ENCODE measurements at places on chromosomes 3 and 15. TPM values are rescaled to one million over a fixed set of nuclear protein-coding genes. Genes with fewer than 3 reads are reported as not detected.

GRCh38 chr15:100244796-100245486, 96.8 kb downstream of the ADAMTS17 start:
- no peaks in the 10 kb centered on the region for H3K36me3 ChIP-seq
- DNase-seq: no peak
- H3K4me3 ChIP-seq: no peak overlapping the region
- H3K27me3 ChIP-seq: no peaks in the 10 kb centered on the region
- H3K4me1 ChIP-seq: no peaks in the 10 kb centered on the region
- H3K27ac ChIP-seq: no peak overlapping the region

DNA sequence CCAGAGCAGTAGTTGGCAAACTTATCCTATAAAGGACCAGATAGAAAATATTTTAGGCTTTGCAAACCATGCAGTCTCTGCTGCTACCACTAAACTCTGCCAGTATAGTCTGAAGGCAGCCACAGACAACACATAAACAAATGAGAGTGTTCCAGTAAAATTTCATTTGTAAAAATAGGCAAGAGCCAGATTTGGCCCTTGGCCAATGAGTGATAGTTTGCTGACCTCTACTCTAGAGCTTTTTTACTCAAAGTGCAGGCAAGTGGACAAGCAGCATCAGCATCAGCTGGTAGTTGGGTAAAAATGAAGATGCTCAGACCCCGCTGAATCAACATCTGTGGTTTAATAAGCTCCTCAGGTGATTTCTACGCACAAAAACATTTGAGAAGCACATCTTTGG, 269.8 kb downstream of the NTRK3 start:
- H3K4me1 ChIP-seq: no peaks in the 10 kb centered on the region
- no peaks in the 10 kb centered on the region for H3K36me3 ChIP-seq
- no peak for DNase-seq

DNA sequence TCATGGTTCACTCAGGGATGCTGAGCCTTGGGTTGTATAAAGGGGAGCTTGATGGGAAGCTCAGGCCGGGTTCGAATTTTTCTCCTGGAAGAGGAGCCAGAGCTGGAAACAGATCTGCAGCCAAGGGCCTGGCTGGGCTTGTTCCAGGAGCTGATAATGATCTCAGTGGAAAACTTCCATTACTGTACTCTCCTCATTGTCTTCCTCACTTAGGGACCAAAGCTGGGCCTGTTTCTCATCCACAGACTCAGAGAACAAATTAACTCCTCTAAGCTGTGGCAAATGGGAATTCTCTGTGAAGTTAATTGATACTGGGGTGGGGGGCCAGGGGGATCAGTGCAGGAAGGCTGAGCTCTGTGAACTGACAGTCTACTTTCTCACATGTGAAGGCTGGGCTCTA, 92.0 kb downstream of the PRICKLE2 start:
- H3K27ac ChIP-seq: no peak overlapping the region
- no peaks in the 10 kb centered on the region for H3K27me3 ChIP-seq
- H3K4me1 ChIP-seq: no peaks in the 10 kb centered on the region
- DNase-seq: no peak

GRCh38 chr3:6771171-6771570, 89.7 kb upstream of the GRM7 start:
- no peaks in the 10 kb centered on the region for H3K36me3 ChIP-seq
- no peak for DNase-seq
- no peaks in the 10 kb centered on the region for H3K27me3 ChIP-seq
- no peak overlapping the region for H3K27ac ChIP-seq
- H3K4me1 ChIP-seq: no peaks in the 10 kb centered on the region

DNA sequence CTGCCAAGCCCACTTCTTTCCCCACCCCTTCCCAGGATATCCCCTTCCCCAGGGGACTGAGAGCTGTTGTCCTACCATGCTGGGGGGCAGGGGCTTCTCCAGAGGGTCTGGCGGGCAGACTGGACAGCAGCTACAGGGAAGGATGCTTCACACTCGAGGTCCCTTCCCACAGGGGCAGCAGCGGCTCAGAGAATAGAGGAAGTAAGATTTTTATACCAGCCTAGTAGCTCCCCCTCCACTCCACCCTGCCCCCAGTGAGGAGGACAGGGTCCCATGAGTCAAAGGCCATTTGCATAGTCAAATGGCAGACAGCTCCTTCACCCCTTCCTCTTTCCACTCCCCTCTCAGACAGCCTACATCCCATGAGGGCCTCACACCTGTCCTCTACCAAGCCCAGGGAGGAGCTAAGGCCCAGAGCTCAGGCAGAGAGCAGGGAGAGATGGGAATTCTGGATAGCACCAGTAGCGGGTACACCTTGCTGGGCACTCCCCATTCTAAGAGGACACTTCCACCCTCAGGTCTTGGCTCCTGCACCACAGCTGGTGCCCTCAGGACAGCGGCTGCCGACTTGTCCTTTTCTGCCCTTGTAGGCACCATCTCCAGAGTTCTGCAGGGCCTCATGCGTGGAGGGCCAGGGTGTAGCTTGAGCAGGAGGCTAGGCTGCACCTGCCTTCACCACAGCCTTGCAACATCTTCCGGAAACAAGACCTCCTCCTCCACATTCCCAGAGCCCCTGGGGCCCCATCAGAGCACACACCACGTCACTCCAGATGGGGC, at the start of gene TLR9:
TLR9 (minus strand) TSS at position 194 of the 777 bp plus-strand sequence; CDS start at position 78, 116 bp downstream.
- no peak for DNase-seq
- H3K27me3 ChIP-seq: no peaks in the 10 kb centered on the region
- peaks cover 19% of the 10 kb centered on the region for H3K36me3 ChIP-seq

DNA sequence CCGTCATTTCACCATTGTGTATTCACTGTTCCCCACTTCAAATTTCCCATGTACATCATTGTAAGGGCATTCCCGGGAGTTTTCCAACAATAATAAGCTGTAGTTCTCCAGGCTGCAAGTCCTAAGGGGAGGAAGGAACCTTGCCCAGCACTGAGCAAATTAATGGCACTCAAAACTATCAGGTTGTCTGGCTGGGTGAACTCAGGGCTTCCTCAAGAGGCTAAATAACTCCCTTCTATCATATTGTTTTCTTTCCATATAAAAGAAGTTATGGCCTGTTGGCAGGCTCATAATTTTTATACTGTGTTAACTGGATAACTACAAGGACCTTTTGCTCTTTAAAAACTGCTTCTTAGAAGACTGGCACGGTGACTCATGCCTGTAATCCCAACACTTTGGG, 71.4 kb downstream of the SEMA6D start:
- DNase-seq: no peak
- H3K27me3 ChIP-seq: no peaks in the 10 kb centered on the region
- H3K36me3 ChIP-seq: no peaks in the 10 kb centered on the region
- H3K4me1 ChIP-seq: no peaks in the 10 kb centered on the region
- no peak overlapping the region for H3K4me3 ChIP-seq
- H3K27ac ChIP-seq: no peak overlapping the region

Gene CCR1
- not detected for total RNA-seq

- no peak for DNase-seq
- H3K4me3 ChIP-seq: no peak overlapping the region
- H3K27ac ChIP-seq: no peak overlapping the region
- H3K36me3 ChIP-seq: no peaks in the 10 kb centered on the region
- H3K27me3 ChIP-seq: no peaks in the 10 kb centered on the region
These were observed 99.2 kb upstream of the MEIS2 start for GRCh38 chr15:37199545-37199944.

- H3K36me3 ChIP-seq: no peaks in the 10 kb centered on the region
- H3K27me3 ChIP-seq: peaks cover 26% of the 10 kb centered on the region
- H3K4me3 ChIP-seq: no peak overlapping the region
- no peaks in the 10 kb centered on the region for H3K4me1 ChIP-seq
- no peak overlapping the region for H3K27ac ChIP-seq
These were observed 191.9 kb upstream of the TSC22D2 start for GRCh38 chr3:150216041-150216811.

- H3K27ac ChIP-seq: no peak overlapping the region
- DNase-seq: no peak
- no peaks in the 10 kb centered on the region for H3K4me1 ChIP-seq
- no peaks in the 10 kb centered on the region for H3K27me3 ChIP-seq
- no peaks in the 10 kb centered on the region for H3K36me3 ChIP-seq
These were observed 256.5 kb downstream of the SHQ1 start for GRCh38 chr3:72591522-72592421.

DNA sequence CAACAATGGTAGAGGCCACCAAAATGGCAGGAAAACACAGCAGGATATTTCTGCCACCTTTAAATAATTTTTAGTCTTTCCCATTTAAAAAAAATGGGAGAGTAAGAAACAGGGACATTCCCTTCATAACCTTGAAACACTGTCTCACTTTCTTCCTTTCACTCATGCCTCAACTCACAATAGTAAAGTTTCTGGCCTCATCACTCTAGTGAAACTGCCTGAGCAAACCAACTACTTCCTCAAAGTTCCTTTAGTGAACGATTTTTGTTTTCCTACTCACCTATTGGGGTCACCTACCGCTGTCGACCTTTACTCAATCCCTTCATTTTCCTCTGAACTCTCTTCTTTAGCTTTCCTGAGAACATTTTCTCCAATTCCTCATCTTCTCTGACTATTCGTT, 33.0 kb downstream of the SHC4 start:
- no peaks in the 10 kb centered on the region for H3K36me3 ChIP-seq
- H3K4me1 ChIP-seq: peaks cover 5% of the 10 kb centered on the region
- no peak overlapping the region for H3K4me3 ChIP-seq
- no peak for DNase-seq
- peaks cover 5% of the 10 kb centered on the region for H3K27me3 ChIP-seq
- no peak overlapping the region for H3K27ac ChIP-seq

Gene CLEC3B
- total RNA-seq: not detected

Gene TTC21A
- 7.8 TPM for total RNA-seq

DNA sequence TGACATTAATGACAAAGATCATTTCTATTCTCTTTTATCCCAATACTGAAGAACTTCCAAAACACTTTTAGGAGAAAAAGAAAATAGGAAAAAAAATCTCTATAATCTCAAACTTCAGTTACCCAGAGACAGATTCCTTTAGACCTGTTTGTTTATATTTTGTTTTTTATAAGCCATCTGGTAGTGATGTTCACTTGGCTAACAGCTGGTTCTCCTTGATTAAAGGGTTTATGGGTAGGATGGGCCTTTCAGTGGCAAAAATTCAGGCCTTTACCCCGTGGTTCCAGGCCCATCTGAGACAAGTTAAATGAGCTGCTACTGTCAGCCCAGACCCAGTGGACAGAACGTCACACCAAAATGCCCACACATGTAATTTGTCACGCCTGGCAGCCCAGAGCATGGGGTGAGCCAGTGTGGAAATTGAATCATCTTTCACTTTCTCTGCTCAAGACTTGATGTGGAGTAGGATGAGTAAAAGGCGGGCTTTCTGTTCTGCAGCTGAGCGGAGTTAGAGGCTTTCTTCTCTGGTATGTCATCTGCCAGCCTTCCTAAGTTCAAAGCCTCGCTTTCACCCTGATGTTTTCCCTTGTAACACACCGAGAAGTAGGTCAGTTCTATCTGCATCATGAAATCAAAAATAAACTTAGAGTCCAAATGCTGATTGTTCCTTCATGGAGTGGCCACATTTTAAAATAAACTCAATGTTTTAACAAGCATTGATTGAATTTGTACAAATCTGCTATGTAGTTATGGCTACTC, 62.5 kb upstream of the SKOR1 start:
- no peak overlapping the region for H3K4me3 ChIP-seq
- no peaks in the 10 kb centered on the region for H3K4me1 ChIP-seq
- peaks cover 2% of the 10 kb centered on the region for H3K36me3 ChIP-seq
- H3K27me3 ChIP-seq: no peaks in the 10 kb centered on the region
- no peak overlapping the region for H3K27ac ChIP-seq
- DNase-seq: no peak

DNA sequence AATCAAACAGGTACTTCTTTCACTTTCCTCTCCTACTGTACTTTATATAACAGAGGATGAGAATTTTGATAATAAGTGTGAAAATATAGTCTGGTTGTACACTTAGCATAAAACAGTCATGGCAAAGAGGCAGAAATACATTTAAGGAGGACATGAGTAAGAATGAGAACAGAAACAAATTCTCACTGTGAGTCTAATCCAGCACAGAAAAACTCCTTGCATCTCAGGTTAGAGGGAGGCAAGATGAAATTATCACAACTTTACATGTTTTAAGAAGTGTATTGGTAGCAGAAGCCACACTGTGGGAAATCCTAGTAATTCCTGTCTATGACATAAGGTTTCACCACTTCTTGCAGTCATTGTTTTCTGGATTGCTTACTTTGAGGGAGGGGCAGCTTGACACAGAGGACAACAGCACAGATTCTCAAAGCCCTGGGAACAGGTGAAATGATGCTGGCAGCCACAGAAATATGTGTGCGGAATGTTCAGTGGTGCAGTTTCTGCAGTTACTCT, 733.6 kb upstream of the GBE1 start:
- no peaks in the 10 kb centered on the region for H3K27me3 ChIP-seq
- no peak for DNase-seq
- no peak overlapping the region for H3K4me3 ChIP-seq
- H3K27ac ChIP-seq: no peak overlapping the region
- H3K36me3 ChIP-seq: no peaks in the 10 kb centered on the region
- H3K4me1 ChIP-seq: no peaks in the 10 kb centered on the region

Gene C3orf80
- not detected for total RNA-seq

- H3K36me3 ChIP-seq: no peaks in the 10 kb centered on the region
- DNase-seq: no peak
- H3K4me3 ChIP-seq: no peak overlapping the region
These were observed 470.9 kb downstream of the LPP start for GRCh38 chr3:188624828-188625227.

DNA sequence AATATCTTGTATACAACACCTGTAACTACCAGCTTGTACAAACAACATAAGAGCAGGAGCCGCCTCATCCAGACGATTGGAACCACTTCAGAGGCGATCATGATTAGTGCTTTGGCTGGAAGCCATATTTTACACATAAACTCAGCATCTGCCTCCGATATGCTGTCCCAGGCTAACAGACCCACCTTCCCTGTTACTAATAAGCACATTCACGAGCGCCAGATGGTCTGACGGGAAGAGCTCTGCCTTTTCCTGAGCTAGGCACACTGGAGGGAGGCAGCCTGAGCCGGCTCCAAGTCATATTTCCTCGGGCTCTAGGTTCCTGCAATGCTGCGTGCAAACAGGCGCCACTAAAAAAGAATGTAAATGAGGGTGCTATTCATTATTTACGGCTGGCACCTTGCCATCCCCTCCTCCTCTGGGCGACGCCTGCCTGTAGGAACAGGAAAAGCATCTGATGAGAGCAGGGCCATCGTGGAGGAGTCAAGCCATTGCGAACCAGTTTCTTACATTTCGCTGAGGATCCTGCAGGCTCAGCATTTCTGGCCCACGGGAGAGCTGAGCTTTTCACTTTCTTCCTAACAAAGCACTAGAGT, 98.2 kb downstream of the ANXA2 start:
- no peaks in the 10 kb centered on the region for H3K4me1 ChIP-seq
- DNase-seq: no peak
- H3K27ac ChIP-seq: no peak overlapping the region
- H3K4me3 ChIP-seq: no peak overlapping the region
- no peaks in the 10 kb centered on the region for H3K27me3 ChIP-seq

Gene SSUH2
- 0.44 TPM for total RNA-seq

Gene SYNPR
- total RNA-seq: not detected

GRCh38 chr3:189766416-189766815, 135.2 kb downstream of the TP63 start:
- H3K4me1 ChIP-seq: no peaks in the 10 kb centered on the region
- H3K4me3 ChIP-seq: no peak overlapping the region
- H3K36me3 ChIP-seq: no peaks in the 10 kb centered on the region
- DNase-seq: no peak

All from endothelial cell of umbilical vein (primary cell).